Stomach (tissue), 19 donors: ENCODE measurements at places on chromosomes 11 and 22. TPM values are rescaled to one million over a fixed set of nuclear protein-coding genes. Genes with fewer than 3 reads are reported as not detected.

DNA sequence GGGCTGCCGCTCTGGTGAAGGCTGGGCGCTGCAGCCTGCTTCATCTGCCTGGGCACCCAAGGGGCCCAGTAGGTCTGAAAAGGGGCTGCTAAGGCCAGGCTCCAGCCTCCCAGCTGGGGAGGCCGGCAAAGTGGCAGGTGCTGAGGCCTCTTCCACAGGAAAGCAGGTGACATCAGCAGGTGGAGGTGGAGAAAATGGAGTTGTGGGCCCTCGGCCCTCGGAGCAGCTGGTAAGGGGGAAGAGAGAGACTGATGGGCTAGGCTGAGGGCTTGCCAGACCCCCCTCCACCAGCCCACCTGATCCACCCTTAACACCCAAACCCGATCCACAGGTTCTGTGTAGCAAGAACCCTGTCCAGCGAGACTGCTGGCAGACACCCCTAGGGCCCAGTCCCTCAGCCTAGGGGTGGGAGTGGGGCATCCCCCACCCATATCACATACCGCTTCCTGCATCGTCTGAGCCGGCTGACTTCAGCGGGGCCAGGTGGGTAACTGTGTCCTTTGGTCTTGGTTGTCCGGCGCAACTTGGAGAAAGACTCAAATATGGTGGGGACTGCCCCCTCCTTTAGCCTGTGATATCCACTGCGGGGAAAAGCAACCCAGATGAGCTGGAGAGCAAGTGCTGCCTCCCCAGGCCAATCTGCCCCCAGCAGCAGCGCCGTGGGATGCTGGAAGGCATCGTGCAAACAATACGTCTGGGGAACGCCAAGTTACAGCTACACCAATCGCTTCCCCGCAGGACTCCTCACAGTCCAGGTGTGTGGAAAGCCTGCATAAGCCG lies 1.5 kb downstream of the THAP7 start:
- peaks cover 41% of the 10 kb centered on the region for H3K4me1 ChIP-seq
- DNase-seq = no peak
- peak overlapping the region; percentile 99 for H3K27ac ChIP-seq
- no peaks in the 10 kb centered on the region for H3K27me3 ChIP-seq
- H3K4me3 ChIP-seq = peak overlapping the region; percentile 64
- H3K36me3 ChIP-seq = peaks cover 50% of the 10 kb centered on the region

GRCh38 chr22:30183861-30184278 lies 62.7 kb downstream of the LIF start:
- peaks cover 35% of the 10 kb centered on the region for H3K4me1 ChIP-seq
- DNase-seq = no peak
- no peaks in the 10 kb centered on the region for H3K27me3 ChIP-seq
- no peaks in the 10 kb centered on the region for H3K36me3 ChIP-seq
- H3K27ac ChIP-seq = no peak overlapping the region

DNA sequence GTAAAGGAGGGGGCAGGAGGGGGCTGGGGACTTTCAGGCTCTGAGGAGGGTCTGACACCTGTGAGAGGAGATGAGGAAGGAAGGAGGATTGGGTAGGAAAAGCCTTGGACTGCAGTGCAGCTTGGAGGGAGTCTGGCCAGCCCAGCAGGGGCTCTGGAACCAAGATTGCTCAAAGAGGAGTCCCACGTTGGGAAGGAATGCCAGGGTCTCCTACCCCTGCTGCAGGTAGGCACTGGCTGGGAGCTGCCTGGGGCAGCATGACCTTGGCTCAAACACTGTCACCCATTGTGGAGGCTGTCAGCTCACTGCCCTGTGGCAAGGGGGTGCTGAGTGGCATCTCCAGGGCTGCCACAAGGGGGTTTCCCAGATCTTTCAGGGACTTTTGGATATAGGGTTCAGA lies 94.5 kb downstream of the RPS6KA4 start:
- no peaks in the 10 kb centered on the region for H3K36me3 ChIP-seq
- H3K4me1 ChIP-seq = peaks cover 16% of the 10 kb centered on the region
- H3K4me3 ChIP-seq = no peak overlapping the region
- no peak for DNase-seq
- H3K27me3 ChIP-seq = no peaks in the 10 kb centered on the region
- no peak overlapping the region for H3K27ac ChIP-seq

GRCh38 chr11:6297831-6298230 lies 22.5 kb downstream of the CAVIN3 start:
- no peaks in the 10 kb centered on the region for H3K36me3 ChIP-seq
- H3K4me1 ChIP-seq = no peaks in the 10 kb centered on the region
- no peaks in the 10 kb centered on the region for H3K27me3 ChIP-seq
- H3K27ac ChIP-seq = no peak overlapping the region
- no peak for DNase-seq

DNA sequence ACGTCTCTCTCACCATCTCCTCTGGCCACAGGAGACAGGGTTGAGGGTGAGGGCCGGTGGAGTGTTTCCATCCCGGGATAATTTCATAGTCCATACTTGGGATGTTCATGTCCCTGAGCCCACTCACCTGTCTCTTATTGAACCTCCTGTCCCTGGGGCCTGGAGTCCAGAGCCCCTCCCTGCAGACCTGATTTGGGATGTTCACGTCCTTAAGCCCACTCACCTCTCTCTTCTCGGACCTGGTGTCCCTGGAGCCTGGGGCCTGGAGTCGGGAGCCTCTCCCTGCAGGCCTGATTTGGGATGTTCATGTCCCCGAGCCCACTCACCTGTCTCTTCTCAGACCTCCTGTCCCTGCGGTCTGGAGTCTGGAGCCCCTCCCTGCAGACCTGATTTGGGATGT lies 868.2 kb downstream of the BRD1 start:
- no peak overlapping the region for H3K4me3 ChIP-seq
- no peaks in the 10 kb centered on the region for H3K36me3 ChIP-seq
- H3K27ac ChIP-seq = no peak overlapping the region
- peaks cover 42% of the 10 kb centered on the region for H3K27me3 ChIP-seq

GRCh38 chr22:31818481-31819392 lies 64.9 kb downstream of the DEPDC5 start:
- DNase-seq = no peak
- H3K4me1 ChIP-seq = no peaks in the 10 kb centered on the region
- H3K36me3 ChIP-seq = peaks cover 100% of the 10 kb centered on the region

- H3K4me3 ChIP-seq = no peak overlapping the region
- H3K4me1 ChIP-seq = no peaks in the 10 kb centered on the region
- no peak overlapping the region for H3K27ac ChIP-seq
- no peak for DNase-seq
Observed at GRCh38 chr11:38680746-38681145, 2082.7 kb upstream of the RAG2 start.

- no peaks in the 10 kb centered on the region for H3K36me3 ChIP-seq
- no peak for DNase-seq
- H3K4me1 ChIP-seq = peaks cover 17% of the 10 kb centered on the region
- no peaks in the 10 kb centered on the region for H3K27me3 ChIP-seq
- peak overlapping the region; percentile 30 for H3K27ac ChIP-seq
- H3K4me3 ChIP-seq = no peak overlapping the region
Observed at GRCh38 chr11:111045407-111045803, 200.1 kb upstream of the POU2AF2 start.

DNA sequence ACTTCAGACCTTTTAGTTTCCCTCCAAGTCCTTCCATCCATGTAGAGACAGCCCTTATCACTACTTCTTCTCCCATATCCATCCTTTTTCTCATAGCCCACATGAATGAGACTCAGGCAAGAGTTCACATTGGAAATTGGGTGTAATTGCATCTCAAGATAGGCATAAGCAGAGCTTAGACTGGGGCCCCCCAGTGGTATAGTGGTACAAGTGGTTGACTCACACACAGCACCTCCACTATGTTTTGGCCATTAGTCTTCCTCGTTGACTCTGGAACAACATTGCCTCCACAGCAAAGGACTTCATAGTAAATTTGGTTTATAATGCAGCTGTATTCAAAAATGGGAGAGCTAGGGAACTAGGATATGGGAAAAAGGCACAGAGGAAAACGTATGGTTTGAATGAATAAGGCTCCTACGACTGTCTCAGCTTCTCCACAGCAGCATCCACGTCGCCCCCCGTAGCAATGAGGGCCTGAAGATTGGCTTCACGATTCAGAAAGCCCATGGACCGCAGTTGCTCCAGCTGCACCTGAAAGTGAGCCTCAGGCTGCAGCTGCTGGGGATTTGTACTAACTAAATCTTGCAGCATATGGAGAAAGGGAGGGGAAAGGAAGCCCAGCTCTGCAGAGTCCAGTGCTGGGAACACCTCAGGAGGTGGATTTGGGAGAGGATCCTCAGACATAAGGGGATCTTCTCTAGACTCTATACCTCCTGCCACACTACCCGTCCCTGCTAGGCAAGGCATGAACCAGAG lies 2.4 kb downstream of the UBQLN3 start:
- H3K36me3 ChIP-seq = no peaks in the 10 kb centered on the region
- DNase-seq = no peak
- no peak overlapping the region for H3K4me3 ChIP-seq
- no peaks in the 10 kb centered on the region for H3K4me1 ChIP-seq
- no peaks in the 10 kb centered on the region for H3K27me3 ChIP-seq
- H3K27ac ChIP-seq = no peak overlapping the region

The OR4A16 gene
- not detected for total RNA-seq

The RBMXL2 gene
- 7.6 TPM for total RNA-seq

DNA sequence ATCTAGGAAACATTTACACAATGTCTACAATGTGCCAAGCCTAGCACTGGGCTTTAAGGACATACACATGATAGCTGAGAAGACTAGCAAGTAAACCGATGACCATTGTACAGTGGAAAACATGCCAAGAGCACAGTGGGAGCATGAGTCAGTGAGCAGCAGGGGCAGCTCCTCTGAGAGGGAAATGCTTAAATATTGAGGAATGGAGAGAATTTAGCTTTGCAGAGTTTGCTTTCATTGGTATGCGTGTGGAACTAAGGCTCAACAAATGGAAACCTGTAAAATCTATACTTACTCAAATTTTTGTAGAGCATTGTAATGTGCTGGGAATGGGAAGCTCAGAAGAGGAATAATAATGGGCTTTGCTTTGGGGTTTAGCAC lies 282.3 kb downstream of the ST3GAL4 start:
- DNase-seq = no peak
- H3K4me1 ChIP-seq = no peaks in the 10 kb centered on the region
- no peaks in the 10 kb centered on the region for H3K27me3 ChIP-seq
- no peaks in the 10 kb centered on the region for H3K36me3 ChIP-seq

The MS4A14 gene
- total RNA-seq = not detected

The DEFB131B gene
- not detected for total RNA-seq

GRCh38 chr11:101584129-101584515 lies 315 bp upstream of the TRPC6 start:
- peaks cover 45% of the 10 kb centered on the region for H3K27me3 ChIP-seq
- no peaks in the 10 kb centered on the region for H3K36me3 ChIP-seq
- peaks cover 10% of the 10 kb centered on the region for H3K4me1 ChIP-seq
- peak; percentile 11 for DNase-seq

The OR5B21 gene
- not detected for total RNA-seq

The RAB1B gene
- total RNA-seq = 19.3 TPM

The EFCAB6 gene
- 6.2 TPM for total RNA-seq

DNA sequence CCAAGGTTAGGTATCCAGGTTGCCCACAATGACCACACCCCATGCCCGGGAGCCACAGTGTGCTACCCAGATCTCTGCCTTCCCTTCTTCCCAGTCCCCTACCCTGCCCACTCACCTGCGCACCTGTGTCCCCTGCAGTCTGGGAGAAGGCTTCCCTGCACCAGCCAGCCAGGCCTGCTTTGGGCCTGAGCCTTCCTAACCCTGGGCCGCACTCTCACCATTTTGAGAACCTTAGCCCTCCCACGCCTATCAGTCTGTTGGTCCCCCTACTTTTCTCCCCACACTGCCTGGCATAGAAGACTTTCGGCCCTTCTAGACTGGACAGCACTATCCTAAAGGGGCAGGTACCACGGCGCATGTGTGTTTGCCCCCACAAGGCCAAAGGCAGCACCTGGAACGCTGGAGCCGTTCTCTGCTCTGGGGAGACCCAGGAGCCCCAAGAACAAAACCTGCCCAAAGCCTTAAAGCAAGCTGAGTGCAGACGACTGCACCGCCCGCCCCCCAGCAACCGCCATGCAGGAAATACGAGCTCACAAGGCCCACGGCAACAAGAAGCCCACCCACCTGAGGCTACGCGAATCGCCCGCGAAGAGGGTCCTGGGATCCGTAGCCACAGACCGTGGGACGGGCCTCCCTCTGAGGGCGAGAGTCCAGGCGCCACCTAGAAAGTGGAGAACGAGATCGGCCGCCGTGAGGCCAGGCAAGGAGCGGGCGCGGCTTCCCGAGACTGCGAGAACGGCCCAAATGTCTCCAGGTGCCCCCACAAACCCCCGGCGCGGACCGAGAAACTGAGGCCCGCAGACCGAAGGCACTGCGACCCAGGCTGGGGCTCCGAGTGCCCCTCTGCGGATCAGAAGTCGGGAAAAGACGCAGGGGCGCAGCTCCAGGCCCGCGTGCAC lies 546 bp downstream of the GNB1L start:
- DNase-seq = peak; percentile 35
- H3K36me3 ChIP-seq = peaks cover 31% of the 10 kb centered on the region
- peaks cover 50% of the 10 kb centered on the region for H3K4me1 ChIP-seq
- H3K27ac ChIP-seq = peak overlapping the region; percentile 87
- H3K27me3 ChIP-seq = no peaks in the 10 kb centered on the region

DNA sequence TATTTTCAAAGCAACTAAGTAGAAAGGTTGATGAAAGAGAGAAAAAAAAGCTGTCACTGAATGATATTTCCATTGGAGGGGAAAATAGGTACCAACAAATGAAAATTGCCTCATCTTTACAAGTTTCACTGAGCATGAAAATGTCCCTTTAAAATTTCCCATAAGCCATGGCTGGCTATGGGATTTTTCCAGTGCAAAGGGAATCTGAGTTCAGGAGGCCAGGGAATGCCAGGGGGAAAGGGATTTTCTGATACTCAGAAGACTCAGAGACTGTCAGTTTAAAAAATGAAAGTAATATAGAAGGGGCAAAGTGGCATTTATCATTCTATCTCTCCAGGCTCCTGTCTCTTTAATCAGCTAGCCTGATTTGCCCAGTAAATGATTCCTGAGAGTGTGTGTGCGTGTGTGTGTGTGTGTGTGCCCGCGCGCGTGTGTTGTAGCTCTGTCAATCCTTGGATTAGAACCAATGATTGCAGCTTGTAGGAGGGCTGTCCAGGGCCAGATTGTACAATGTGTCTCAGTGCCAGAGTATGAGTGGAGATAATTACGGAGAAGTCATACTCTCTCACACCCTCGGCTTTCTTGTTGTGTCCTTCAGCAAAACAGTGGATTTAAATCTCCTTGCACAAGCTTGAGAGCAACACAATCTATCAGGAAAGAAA lies at the start of gene NTM:
Gene NTM (plus strand): TSS at position 526 of the 662 bp plus-strand sequence.
- H3K4me3 ChIP-seq = peak within 1 kb of the TSS; percentile 7
- no peak within 1 kb of the TSS for H3K27ac ChIP-seq
- no peaks in the 10 kb centered on the region for H3K36me3 ChIP-seq
- no peaks in the 10 kb centered on the region for H3K27me3 ChIP-seq

DNA sequence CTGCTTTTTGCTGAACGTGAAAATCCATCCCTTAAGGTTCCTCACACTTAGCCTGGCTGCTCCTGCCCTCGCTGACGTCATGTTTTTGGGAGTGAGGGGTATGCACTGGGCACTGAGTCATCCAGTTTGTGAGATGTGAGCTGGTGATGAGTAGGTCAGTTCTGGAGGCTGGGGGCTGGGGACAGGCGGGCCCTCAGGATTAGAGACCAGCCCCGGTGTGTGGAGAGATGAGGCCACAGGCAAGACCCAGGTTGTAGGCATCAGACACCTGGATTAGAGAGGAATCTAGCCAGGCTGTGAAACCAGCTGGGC lies 9.2 kb downstream of the KCNC1 start:
- peaks cover 5% of the 10 kb centered on the region for H3K27me3 ChIP-seq
- H3K4me1 ChIP-seq = no peaks in the 10 kb centered on the region
- H3K4me3 ChIP-seq = no peak overlapping the region
- no peak for DNase-seq
